Coronary artery (tissue), 2 donors: ENCODE measurements at places on chromosomes 6 and 20.

- DNase-seq: no peak
Measured at GRCh38 chr6:132768051-132768517, 10.4 kb upstream of the VNN2 start.

- no peak for DNase-seq
Measured at GRCh38 chr6:80249897-80250296, 143.4 kb downstream of the BCKDHB start.

DNA sequence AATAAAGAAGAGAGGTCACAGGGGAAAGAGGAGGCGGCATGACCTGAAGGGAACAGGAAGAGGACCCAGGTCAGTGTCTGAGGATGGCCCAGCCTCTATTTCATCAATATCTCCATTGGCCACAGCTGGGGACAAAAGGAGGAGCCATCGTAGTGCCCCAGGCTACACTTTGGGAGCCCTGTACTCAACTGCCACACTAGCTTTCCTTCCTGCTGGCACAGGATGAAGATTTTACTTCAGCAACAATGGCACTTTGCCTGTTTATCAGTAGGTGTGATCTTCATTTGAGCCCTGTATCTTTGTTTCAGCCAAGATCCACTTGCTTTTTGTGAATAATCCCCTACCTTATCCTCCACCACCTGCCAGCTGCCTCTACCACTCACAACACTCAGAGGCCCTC, 35.4 kb upstream of the RCAN2 start:
- DNase-seq: no peak

DNA sequence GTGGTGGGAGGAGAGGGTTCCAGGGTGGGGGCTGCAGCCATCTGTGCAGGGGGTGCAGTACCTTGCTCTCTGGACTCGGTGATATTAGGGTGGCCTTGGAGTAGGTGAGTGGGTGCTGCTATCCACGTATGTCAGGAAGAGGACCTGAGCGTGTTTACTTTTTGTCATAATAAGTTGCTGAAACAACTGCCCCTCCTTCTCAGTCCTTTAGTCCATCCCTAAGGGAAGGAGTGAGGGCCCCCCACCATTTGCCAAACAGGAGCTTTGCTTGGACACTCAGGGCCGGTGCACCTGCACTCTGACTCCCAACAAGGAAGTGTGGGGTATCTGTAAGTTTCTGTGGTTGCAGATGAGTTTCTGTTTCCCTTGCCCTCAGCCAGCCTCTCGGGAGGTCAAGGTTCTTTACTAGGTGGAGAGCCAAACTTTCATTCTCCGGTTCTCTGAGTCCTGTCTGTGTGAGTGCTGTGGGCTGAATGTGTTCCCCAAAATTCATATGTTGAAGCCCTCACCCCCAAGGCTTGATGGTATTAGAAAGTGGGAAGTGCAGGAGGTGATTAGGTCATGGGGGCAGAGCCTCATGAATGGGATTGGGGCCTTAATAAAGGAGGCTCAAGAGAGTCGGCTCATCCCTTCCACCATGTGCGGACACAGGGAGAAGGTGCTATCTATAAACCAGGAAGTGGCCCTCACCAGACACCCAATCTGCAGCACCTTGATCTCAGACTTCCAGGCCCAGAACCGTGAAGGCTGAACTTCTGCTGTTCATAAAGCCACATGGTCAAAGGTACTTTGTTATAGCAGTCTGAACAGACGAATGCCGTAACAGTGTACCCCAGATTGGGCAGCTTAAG, 19.6 kb upstream of the CCR6 start:
- no peak for DNase-seq

- no peak for DNase-seq
Measured at GRCh38 chr6:122178988-122179387, 220.5 kb upstream of the HSF2 start.

DNA sequence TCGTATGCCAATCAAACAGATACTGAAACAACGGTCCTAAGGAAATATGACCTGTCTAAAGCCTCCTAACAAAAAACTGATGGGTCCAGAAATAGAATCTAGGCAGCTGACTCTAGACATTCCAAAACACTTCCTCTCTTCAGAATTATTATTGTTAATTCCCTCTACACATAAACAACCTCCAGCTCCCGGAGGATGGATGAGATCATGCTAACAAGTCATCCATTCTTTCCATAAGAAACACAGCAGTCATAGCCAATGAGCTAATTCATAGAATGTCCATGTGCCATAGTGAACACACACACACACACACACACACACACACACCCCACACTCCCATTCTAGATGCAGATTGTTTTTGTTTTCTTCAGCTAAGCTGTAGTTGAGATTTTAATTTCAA, 44.3 kb downstream of the HDGFL1 start:
- DNase-seq: no peak

DNA sequence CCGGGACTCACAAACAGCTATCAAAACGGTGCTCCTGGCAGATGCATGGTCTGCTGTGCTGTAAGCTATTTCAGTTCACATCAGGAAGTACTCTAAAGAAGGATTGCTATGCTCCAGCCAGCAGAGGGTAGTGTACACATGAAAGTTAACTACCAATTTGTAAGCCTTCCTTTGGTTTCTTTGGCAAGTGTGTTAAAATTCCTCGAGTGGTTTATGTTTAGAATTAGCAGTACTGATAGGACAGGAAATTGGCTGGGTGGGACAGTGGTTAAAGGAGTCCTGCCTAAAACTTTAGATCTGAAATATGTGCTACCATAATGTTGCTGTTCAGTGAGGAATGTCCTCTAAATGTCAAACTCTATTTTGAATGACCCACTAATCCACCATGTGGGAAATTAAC, 47.4 kb downstream of the TRMT11 start:
- no peak for DNase-seq

DNA sequence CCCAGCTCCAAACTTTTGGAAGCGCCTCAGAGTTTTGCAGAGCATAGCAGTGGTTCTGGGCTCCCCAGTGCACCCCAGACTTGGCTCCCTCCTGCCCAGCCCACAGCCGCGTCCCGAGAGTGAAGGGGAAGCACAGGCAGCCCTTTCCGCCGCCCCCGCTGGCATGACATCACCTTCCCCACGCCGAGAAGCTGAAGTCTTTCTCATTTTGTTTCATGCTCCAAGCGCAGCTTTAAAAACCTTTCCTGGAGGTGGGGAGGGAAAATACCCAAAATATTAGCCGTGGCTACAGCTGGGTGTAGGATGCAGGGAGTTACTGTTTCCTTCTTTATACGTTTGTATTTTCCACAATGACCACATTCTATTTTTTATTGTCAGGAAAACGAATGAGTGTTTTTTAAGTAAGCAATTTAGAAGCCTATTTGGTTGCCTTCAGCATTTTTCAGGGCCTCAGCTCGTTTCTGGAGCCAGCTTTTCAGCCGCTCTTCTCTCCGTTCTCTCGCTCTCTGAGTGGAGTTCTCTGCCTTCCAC, 72.9 kb downstream of the SNX5 start:
- DNase-seq: no peak

DNA sequence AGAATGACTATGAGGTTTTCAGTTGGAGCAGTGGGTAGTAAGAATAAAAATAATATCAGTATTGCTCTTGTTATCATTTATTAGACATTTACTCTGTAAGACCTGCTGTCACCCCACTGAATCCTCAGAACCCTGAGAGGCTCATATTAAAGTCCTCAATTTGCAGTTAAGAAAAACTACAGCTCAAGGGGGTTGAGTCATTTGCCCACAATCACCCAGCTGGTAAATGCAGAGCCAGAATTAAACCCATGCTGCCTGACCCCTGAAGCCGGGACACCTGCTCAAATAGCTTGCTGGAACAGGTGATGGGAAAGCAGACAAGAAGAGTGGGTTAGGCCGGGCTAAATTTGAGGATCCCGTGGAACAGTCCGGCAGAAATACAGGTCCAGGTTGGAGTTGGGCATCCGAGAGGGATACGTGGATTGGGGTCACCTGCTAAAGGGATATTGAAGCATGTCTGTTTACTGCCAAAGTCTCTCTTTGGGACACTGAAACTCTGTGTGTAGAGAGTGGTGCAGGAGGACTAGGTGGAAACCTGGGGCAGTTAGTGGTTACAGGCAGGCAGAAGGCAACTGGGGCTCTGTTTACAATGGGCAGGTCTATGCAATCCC, 344.1 kb downstream of the CDC5L start:
- DNase-seq: peak; percentile 31

- DNase-seq: no peak
Measured at GRCh38 chr20:22691369-22692118, 107.2 kb upstream of the FOXA2 start.

- DNase-seq: no peak
Measured at GRCh38 chr20:53676987-53677386, 83.3 kb upstream of the ZNF217 start.

- DNase-seq: no peak
Measured at GRCh38 chr6:156848533-156848932, 71.4 kb downstream of the ARID1B start.

DNA sequence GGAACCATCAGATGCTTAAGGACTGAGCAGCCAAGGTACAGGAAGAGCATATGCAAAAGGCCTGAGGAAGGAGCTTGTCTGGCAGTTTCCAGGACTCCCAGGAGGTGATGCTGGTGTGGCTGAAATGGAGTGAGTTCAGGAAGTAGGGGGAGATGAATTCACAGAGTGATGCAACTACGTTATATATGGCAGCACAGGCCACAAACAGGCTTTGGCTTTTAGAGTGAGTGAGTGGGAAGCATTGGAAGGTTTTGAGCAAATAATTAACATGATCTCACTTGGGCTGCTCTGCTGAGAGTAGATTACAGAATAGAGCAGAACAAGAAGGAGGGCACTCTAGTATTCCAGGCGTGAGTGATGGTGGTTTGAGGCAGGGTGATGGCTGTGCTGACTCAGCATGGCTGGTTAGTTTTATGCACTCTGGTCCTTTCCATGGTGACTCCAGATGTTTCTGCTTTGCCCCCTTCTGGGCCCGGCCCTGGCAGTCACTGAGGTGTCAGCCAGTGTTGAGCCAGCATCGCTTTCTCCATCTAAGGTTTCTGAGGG, 6.5 kb downstream of the BTN2A2 start:
- no peak for DNase-seq

DNA sequence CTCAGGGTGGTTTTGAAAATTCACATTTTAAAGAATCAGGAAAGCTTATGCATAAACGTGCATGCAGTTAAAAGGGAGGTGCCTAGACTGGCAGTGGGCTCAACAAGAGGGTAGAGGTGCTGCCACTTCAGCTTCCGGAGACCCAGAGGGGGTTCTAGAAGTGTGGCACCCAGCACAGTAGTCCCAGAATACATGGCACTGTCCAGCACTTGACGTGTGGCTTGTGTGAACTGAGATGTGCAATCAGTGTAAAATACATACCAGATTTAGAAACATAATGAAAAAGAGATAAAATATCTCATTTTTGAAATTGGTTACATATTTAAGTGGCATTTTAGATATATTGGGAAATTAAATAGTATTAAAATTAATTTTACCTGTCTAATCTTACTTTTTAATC, 89.3 kb downstream of the RIN2 start:
- no peak for DNase-seq

DNA sequence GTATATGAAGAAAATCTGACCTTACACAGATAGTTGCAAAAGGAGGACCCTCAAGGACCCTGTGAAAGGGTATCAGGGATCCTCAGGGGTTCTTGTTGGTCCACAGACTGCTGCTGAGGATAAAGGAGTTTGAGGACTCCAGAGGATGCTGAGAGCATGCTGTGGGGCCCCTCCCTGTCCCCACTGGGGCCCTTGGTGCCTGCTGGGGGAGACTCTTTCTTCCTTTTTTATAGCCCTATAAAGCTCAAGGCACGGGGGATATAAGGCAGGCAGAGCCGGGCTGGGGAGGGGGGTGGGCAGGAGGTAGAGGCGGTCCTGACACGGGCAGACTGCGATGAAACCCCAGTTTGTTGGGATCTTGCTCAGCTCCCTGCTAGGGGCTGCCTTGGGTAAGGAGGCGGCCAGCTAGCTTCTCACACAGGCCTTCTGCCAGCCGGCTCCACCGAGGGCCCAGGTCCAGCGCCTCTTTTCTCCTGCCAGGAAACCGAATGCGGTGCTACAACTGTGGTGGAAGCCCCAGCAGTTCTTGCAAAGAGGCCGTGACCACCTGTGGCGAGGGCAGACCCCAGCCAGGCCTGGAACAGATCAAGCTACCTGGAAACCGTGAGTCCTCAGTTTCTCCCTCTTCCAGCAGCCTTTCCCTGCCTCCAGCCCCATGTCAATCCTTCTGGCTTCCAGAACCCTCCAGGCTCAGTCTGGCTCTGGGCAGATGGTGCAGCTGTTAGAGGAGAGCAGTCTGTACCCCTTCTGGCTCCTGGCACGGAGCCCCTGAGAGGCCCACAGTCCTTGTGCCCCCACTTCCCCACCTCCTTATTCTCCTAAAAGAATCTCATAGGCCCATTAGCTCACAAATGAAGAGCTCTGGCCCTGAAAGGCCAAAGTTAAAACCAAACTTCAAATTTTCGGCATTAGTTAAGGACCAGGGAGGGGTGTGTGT, at the start of gene LY6G6D:
Gene LY6G6D, plus strand, starts transcription at position 327 of the 937 bp plus-strand sequence. Its CDS starts 8 bp downstream, at position 335.
- DNase-seq: no peak

GRCh38 chr6:81531869-81532561, 220.5 kb downstream of the TENT5A start:
- no peak for DNase-seq

DNA sequence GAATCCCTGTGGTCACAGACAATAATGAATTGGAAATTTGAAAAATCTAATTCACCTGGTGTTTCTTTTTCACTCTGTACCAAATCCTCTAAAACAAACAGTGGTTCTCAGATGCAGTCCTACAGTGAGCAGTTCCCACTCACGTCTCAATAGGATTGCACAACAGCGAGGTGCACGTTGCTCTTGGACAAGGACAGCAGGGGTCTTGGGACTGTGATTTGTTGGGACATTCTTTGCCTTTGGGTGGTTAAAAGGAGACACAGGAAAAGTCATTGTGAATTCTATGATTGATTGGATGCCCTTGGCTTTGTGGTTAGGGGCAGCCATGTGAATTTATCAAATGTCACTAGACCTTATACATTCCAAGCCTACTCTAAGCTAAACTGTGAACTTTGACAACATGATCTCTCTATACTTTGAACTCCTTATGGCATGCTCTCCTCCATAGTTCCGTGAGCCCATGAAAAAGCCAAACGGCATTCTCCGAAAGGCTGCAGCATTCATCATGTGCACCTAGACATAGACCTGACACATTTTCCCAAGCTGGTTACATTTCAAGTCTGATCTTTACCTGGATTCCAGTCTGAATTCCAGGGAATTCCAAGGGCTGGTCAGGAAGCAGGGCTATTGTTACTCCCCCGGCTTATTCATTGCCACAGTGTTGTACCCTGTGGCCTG, 647 bp downstream of the UNC93A start:
- no peak for DNase-seq
